ENCODE measurements at places on chromosomes 3 and 15.

- DNase-seq = no peak
Measured at GRCh38 chr3:73378207-73378606, 246.5 kb downstream of the PDZRN3 start.

GRCh38 chr3:137199678-137200077 lies 241.9 kb downstream of the IL20RB start:
- no peak for DNase-seq

DNA sequence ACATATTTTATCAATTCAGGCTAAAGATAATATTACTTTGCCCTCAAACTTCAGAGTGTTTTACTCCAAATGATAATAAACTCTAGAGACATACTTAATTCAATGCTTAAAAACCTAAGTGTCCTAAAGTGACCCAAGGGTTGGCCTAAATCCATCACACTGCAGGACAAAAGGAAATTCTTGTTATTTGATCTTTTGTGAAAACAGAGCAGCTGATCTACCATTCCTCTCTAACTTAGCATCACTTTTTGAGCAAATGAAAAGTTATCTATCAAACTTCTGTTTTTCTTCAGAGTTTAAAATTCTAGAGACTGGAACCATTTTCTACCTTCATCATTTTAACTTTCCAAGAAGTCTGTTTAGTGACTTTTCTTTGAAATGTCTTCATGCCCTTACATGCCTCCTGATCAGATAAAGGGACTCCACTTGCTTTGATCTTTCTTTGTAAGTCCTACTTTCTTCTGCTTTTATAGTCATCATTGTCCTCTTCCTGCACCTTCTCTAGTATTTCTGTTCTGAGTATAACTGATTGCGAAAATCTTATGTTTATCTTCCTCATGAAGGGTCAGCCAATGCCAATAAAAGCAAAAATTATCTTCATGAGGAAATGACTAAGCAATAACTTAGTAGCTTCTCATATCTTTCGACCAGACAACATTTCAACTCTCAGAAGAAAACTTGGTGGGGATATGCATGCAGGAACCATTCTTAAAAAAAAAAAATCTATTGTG lies 378.7 kb upstream of the TGFBR2 start:
- DNase-seq = no peak

DNA sequence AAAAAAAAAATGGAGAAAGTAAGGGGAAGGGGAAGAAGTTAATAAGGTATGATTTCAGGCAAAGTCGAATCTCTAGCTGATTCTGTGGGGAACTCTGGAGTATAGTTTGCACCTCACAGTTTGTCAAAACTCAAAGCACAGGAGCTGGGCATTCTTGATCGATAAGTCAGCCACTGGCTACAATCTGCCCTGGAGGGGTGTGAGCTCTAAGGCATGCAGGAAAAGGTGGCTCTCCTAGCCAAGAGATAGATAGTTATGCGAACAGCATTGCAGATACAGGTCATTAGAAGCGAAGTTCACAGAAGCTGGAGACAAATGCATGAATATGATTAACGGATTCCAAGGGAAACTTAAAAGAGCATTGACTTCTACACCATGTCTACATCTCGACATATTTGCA lies 952.6 kb downstream of the AGBL1 start:
- no peak for DNase-seq

GRCh38 chr3:11737742-11738141 lies 94.0 kb upstream of the VGLL4 start:
- DNase-seq = no peak

DNA sequence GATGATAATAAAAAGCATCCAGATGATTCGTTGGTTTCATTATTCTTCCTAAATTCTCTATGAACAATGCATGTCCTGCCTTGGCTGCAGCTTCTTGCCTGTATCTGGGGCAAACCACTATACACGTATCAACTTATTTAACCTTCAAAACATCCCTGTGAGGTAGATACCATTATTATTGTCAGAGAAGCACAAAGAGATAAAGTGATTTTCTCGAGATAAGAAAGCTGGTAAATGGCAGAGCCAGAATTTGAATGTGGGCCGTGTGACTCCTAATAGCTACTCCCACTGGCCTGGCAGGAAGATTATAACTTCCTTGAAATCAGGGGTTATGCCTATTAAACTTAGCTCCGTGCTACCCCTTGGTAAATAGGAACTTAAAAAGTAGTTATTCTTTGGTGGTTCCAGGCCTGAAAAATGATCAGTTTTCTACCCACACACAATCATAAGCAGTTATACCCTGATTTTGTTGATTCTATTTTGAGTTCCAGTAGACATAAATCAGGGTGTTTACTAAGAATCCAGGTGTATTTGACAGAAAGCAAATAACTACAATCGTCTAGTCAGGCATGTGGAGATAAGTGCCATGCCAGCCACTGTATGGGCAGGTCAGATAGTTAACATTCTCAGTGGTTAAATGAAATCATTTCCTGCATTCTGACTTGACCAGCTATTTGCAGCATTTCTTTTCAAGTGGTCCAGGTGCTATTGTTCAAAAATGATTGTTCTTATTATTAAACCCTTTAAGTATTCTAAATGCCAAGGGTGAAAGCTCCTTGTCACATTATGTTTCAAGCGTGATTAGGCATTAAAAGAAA lies 99.2 kb upstream of the LRRN1 start:
- DNase-seq = no peak

GRCh38 chr15:37619358-37620042 lies 314.9 kb upstream of the TMCO5A start:
- DNase-seq = no peak

DNA sequence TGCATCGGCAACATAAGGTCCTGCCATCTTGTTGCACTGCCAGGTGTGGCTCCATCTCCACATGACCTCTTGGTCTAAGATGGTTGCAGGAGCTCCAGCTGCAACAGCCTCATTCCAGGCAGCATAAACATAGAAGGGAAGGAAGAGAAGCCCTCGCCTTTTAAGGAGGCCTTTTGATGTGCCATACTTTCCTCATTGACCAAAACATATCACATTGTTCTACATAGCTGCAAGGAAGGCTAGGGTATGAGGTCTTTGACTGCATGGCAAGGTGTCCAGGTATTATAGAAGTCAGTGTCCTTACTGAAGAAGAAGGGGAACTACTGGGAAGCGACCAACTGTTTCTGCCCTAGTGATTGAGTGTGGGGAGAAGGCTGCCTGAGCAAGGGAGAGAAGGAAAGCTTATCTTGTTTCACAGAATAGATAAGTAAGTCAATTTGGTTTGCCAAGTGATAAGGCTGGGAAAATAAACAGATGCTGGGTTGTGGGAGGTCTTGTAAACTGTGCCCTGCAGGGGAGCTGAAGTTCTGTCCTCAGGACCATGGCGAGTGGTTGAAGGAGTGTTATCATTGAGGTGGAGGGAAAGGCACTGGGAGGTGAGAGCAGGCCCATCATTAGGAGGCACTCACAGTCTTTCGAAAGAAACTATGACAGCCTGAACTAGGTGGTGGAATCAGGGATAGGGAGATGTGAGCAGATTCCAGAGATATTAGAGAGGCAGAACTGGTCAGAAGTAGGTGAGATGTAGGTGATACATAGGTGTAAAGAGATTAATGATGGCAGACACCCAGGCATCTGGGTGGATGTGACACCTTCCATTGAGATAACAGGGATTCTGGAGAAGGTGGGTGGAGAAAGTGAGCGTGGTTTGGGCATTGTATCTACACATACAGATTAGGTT lies 93.8 kb upstream of the IGF1R start:
- no peak for DNase-seq

DNA sequence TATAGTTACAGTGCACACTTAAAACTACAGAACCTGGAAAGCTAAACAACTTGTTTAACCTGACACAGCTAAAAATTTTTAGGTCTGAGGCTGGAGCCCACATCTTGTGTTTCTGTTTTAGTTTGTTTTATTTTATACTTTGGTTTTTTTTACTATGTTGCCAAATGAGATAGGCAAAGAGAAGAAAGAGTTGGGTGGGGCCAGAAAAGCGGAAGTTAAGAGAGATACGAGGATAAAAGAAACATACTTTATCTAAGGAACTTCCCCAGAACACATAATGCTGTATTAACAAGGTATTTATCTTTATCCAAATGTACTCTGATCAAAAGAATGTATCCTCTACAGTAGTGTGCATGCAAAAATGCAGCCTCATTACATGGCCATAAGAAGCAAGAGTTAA lies 1145.7 kb downstream of the EPHA3 start:
- DNase-seq = no peak

DNA sequence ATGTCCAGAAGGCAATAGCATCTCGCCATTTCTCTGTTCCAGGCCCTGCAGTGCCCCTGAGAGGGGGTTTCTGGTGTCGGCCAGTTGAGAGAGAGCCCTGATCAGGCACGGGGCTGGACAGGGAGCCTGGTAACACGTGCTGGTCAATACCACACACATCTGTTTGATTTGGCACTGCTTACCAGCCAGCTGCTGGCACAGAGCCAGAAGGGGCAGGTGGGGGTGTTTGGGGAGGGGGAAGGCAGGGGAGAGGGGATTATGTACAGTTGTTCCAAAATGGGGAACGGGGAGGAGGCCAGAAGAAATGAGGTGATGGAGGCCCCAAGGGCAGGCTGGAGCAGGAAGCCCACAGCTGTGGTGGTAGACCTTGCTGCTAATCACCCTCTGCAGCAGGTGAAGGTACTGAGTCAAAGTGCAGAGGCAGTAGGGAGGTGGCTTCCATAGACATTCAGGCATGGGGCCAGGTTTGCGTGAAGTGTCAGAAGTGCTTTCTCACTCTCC lies 153.5 kb upstream of the LPP start:
- DNase-seq = no peak

DNA sequence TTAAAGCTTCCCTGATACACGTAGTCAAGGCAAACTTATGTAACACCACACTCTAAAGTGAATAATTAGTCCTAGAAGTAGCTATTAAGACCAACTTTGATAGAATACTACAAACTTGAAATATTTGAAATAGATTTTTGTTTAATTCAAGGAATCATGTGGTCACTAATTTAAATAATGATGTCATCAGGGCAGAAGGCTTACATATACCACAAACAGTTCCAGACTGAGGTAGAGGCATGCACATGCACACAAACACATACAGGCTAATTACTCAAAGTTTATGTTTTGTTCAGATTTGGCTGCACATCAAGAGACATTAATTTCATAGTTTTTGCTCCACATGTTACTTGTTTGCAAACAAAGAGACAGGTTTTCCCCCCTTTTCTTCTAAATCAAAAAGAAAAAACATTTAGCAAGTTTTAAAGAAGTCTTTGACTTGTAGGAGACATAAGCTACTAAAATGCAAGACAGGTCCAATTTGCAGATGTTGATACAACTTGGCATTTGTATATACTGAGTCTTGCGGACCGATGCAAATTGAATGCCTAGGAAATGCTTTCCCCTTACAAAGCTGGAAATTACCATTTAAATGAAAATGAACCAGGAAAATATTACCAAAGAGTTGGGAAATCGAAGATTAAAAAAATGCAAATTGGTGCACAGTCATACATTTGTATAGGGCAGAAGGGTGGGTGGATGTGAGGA lies 594.8 kb downstream of the MAGI1 start:
- DNase-seq = no peak

DNA sequence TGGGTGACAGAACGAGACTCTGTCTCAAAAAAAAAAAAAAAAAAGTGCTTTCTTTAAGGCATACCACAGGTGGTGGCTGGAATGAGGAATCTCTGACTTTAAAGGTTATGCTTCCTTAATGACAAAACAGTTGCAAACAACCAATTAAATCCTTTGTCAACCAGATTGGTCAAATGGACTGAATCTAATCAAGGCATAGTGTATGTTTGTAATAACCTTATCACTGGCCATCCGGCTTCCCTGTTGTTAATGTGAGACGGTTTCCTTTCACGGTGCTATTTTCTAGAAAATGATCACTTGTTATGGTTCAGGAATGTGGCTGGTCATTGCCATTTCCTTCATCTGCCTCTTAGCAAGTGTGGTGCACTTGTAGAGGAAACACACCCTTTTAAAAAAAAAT lies 75.9 kb downstream of the FLNB start:
- DNase-seq = no peak

DNA sequence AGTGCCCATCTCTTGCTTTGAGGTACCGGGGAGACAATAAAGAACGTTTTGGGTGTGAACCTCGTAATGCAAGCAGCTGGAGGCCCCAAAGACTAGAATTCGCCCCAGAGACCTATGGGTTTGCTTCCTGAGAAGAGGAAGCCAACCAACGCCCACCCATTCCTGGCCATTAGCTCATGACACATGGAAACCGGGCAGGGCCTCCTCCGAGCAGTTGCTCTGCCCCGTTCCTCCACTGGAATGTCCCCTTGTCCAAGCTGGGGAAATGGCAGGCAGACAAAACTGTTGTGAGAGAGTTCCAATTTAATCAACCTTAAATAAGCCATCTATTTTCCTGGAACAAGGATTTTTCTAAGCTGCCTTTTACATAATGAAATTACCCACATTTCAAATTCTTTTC lies 250.9 kb upstream of the IGF1R start:
- no peak for DNase-seq

DNA sequence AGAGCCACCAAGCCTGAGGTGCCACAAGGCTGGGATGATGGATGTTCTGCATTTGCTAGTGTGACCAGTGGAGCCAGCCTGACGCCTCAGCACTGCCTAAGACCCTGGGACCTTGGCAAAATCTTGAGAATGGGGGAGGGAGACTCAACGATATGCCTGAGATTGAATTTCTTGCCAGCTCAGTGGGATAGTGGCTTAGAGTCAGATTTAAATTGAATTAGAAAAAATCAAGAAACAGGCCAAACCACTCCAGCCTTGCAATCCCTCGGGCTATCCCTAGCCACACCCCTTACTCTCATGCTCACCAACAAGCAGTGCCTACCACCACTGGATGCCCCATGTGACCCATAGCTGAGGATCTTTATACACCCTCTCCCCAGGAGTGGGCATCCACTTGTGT lies 18.7 kb upstream of the PDE8A start:
- DNase-seq = no peak

DNA sequence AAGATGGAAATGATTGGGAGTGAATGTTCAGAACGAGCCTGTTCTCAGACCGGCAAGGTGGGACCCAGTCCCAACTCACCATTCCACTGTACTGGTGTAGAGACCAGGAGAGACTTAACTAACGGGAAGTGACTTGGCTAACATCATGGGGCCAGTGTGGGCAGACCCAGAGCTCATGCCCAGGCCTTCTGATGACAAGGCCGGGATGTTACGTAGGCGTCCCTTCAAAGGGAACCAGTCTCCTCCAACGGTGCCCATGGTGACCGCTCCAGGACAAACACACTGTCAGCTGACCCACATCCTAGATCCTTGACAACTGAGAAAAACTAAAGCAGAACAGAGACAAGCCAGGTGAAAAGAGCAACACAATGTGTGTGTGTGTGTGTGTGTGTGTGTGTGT lies 128.4 kb upstream of the HACD2 start:
- no peak for DNase-seq

GRCh38 chr3:96959901-96960641 lies 145.7 kb downstream of the EPHA6 start:
- DNase-seq = no peak

- no peak for DNase-seq
Measured at GRCh38 chr3:51675201-51675611, 4.2 kb downstream of the TEX264 start.

- DNase-seq = peak; percentile 28
Measured at GRCh38 chr15:51240066-51240465, 98.3 kb downstream of the CYP19A1 start.
